H4 (cell line): ENCODE measurements at places on chromosomes 1 and 21.

DNA sequence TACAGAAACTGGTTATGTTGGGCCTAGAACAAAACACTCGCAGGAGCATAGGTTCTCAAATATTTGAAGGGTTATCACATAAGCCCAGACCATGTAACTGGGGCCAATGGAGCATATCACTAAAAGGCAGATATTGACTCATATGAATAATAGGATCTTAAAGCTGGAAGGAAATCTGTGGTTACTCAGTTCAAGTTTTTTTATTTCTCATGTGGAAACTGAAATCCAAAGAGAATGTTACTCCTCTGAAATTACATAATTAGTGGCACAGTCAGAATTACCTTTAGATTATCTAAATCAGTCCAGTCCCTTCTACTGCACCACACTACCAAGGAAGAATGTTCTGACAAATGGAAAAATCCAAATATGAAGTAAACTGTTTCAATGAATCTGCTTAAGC, 12.0 kb downstream of the SLAMF8 start:
- DNase-seq: no peak

GRCh38 chr21:43364851-43365424, 62.0 kb downstream of the SIK1 start:
- no peak for DNase-seq

- no peak for DNase-seq
Measured at GRCh38 chr1:197918807-197919345, 1.7 kb downstream of the LHX9 start.

GRCh38 chr21:37208056-37208721, 58.9 kb downstream of the VPS26C start:
- DNase-seq: no peak

DNA sequence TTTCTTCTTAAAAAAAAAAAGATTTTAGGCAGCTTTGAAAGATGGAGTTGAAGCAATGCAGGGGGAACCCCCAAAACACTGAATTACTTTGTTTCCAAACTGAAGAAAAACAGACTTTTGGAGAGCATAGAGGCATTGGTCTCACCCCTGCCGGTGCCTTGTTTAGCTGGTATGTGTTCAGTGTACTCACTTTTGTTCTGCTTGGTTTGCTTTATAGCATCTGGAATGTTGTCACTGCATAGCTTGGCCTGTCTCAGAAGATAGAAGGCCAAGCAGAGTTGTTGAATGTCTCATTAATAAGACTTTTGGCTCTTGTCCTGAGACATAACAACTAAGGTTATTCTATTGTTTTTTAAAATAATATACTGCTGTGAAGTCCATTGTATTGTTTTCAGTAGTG, 6.9 kb downstream of the THRAP3 start:
- DNase-seq: no peak

GRCh38 chr1:13623021-13623637, 39.5 kb downstream of the PDPN start:
- DNase-seq: no peak

- DNase-seq: no peak
Measured at GRCh38 chr1:244502630-244503029, 41.6 kb downstream of the CATSPERE start.
